Cerebellar nuclear complex (tissue), 1 donor: ENCODE measurements at places on chromosomes 13 and 19.

DNA sequence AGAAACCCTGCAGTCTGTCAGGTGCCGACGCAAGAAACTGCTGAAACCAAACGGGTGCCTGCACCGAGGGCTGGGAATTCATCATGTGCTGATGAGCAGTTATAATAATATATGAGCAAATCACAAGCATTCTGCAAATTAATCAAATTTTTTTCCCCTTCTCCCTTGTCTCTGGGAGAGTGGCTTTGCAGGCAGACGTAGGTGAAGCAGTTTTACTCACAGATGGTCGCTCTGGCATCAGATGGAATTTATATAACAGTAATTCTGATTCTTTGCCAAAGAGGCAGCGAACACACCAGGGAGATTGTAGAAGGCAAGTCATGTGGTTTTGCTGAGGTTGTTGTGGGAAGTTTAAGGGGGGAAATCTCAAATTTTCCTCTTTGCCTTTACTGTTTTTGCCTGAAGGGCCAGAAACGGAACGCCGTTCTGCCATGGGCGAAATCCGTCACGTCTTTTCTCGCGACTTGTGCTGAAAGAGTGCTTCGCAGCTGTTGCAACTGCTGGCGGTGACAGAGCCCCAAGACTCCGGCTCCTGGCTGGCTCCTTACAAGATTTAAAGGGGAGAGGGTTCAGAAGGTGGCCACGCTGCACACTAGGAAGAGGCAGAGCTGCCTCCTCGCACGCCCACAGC is 320.1 kb downstream of the ZNF536 start:
- peak; percentile 32 for DNase-seq

DNA sequence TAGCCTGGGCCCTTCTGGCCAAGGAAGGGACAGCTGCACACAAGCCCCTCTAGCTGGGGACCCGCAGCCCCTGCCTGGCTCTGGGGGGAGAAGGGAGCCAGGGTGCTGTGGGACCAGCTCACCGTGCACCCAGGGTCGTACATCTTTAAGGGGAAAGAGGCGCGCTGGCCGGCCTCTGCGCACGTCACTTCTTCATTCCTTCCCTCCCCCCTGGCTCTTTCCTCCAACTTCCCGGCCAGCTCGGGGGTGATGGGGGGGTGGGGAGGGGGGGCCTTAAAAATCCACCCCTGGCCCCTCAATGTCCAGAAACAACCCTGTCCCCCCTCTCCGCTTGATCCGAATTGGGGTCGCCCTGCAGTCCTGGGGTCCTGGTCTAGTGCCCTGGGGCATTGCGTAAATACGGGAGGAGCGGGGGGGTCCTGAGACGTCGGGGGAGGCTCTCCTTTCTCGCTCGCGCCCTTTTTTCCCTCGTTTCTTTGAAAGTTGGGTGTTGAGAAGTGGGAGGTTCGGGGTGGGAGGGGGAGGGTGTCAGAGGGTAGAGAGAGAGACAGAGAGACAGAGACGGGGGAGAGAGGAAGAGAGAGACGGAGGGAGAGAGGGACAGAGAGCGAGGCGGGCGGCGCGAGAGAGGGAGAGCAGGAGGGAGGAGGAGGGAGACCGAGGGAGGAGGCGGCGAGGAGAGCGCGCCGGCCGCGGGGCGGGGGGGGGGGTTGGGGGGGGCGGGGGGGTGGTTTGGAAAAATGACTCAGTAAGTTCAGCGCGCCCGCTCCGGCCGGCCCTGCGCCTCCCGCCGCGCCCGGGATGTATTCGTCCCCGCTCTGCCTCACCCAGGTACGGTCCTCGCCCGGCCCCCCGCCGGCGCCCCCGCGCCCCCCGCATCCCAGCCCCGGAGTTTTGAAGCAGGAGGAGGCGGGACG is at the start of gene NFIC:
TSS of gene NFIC (plus strand) at position 748 of the 917 bp plus-strand sequence. CDS start at position 802, 54 bp downstream.
- DNase-seq = peak; percentile 34

DNA sequence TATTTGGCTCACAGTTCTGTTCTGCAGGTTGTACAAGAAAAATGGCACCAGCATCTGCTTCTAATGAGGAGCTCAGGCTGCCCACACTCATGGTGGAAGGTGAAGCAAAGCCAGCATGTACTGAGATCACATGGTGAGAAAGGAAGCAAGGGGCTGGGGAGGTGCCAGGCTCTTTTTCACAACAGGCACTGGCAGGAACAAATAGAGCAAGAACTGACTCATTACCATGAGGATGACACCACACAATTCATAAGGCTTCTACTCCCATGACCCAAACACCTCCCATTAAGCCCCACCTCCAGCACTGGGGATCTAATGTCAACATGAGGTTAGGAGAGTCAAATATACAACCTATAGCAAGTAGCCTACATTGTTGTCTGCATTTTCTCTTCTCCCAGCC is 522.6 kb downstream of the RFC3 start:
- no peak for DNase-seq

GRCh38 chr19:28963486-28964250 is 249.3 kb downstream of the UQCRFS1 start:
- DNase-seq = no peak

GRCh38 chr19:43527860-43528622 is 1.0 kb upstream of the ETHE1 start:
- no peak for DNase-seq

- DNase-seq = no peak
Measured at GRCh38 chr19:2385053-2385721, 25.1 kb downstream of the TMPRSS9 start.

DNA sequence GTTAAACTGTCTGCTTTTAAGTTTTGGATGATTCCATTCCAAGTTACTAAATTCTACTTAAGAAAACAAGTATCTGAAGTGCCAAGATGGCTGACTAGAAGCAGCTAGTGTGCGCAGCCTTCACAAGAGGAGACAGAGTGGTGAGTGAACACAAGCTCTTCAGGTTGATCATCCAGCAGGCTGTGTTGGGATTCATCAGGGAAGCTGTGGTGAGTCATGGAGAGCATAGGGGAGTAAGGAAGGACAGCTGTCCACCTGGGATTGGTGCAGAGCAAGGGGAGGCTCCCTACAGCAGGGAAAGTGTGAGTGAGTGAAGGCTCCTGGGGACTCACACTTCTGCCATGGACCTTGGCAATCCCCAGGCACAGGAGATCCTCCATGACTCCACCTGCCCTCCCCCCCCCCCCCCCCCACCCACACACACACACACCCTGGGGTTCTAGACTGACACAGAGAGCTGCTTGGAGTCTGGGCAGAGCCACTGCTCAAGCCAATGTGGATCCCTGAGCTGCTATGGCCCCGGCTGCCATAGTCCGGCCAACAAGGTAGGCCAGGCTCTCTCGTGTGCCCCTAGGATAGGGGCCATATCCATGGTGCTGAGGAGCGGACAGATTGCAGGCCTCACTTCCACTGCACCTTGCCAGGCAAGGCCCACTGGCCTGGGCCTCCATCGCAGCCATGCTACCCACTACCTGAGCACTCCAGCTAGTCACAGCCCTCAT is 23.5 kb downstream of the SLC25A15 start:
- DNase-seq = no peak

- DNase-seq = peak; percentile 81
Measured at GRCh38 chr13:26557393-26558073, at the start of gene WASF3. TSS of gene WASF3 (plus strand) at chr13:26557683. CDS start at chr13:26642271, 84,588 bp downstream.

DNA sequence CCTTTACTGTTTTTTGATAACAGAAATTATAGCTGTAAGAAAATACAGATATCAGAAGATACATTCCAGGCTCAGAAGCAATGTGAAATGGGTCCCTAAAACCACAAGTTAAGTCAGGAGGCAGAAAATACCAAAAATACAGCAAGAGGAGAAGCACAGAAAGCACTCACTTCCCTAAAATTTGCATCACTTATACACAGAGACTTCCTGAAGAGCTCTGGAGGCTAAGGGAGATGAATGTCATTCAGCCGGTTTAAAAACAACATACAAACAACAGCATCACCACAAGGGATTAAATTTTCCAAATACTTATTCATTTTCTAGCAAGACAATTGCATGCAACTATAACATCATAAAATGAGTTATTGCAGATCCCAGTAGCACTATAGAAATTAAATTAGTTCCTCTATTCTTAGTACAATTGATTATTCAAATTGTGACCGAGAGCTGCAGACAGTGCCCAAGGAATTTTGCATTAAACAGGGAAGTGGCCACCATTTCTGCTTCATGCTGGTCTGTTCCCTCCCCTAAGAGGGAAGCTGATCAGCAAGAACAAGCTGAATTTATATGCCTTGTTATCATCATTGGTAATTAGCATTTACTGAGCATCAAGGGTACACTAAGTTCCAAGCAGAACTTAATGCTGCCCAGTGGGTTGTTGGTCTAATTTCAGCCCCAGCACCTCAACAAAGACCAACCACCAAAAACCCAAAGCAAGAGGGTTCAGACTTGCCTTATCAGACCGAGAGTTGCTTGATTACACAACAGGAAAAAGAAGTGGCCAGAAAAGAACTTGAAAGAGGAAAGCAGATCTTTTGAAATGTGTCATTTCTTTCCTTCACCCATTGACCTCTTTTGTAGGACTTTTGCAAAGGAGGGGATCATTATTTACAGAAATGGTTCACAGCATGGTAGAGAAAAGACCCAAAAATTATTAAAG is 140.7 kb downstream of the KCTD12 start:
- no peak for DNase-seq
